CD4-positive, alpha-beta T cell treated with Interleukin-4 for 4 hours (primary cell): ENCODE measurements at places on chromosomes 7 and 10.
A peak's percentile ranks its signal among the peaks of the same experiment; 100 is the strongest.

DNA sequence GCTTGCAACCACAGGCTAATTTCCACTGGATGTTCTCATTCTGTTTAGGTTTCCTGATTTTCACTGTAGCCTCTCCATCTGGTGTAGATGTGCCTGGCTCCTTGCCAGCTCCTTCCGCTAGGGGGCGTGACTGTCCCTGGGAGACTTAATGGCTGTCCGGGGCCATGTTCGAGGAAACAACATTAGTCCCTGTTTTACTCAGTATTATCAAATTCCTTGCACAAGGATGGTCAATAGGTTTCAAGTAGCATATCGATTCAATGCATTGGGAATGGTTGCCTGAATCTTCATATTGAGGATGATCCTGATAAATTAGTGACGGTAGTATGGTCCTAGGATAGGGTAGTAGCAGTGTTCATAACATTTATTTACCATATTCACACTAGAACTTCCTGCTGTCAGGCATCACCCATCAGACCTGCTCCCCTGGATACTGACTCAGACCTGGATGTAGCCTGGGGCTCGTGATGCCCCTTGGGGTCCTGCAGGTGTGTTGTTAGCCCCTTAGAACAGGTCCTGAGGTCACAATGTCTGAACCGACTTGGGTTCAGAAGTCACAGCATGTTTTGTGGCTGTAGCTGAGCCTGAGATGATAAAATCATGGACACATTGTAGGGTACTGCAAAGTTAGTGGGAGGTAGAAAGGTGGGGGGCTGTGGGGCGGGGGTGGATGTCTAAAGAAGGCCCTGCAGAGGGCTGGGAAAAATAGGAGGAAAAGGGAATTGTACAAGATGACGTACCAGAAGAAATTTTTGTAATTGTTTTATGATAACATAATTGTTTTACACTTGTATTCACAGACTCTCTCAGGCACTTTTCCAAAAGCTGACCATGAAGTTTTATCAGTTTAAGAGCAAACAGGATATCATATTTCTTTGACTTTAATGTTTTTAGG is 8.9 kb upstream of the EXOC6 start:
- peak; percentile 25 for DNase-seq

GRCh38 chr7:30309302-30309701 is 24.9 kb downstream of the ZNRF2 start:
- no peak for DNase-seq

GRCh38 chr10:37754538-37755323 is 102.7 kb downstream of the ZNF248 start:
- no peak for DNase-seq

DNA sequence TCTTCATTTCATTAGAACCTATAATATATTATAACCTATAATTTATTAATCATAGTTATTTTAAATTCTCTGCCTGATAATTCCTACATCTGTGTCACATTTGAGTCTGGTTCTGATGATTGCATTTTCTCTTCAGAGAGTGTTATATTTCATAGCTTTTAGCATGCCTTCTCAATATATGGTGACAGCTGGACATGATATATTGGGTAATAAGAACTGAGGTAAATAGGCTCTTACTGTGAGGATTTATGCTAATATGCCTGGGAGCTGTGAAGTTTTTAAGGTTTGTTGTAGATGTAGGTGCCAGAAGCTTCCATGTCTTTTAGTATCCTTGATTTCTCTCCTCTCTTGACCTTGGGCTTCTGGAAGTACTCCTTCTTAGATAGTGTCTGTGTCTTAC is 325.9 kb upstream of the SEMA3D start:
- no peak for DNase-seq

DNA sequence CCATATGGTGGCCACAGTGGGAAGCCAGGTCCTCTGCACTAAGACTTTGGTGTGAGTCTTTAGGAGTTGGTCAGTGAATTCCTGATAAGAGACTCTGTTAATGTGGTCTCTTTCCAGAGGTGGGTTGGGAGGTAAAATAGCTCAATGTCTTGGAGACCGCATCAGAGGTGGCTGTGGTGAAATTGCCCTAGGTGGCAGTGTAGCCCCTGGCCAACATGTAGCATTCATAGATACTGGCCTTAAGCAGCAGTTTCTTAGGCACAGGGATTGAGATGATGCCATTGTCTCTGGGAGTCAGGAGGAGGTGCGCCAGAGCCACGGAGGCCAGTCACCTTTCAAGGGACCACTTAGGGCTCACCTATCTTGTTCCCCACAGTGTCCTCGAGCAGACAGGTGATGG is 202.8 kb downstream of the CREB5 start:
- DNase-seq: no peak

DNA sequence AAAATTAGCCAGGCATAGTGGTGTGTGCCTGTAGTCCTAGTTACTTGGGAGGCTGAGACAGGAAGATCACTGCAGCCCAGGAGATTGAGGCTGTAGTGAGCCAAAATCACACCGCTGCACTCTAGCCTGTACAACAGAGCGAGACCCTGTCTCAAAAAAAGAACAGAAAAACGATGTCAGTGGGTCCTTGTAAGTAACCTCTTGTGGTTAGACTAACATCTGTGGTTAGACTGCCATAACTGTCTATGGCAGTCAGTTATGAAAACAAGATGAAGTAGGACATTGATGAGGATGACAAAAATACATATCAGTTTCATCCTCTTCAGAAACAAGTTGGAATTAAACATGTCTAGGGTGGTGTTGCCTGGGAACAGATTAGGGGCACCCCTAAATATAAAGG is 53.3 kb downstream of the AKAP9 start:
- no peak for DNase-seq

DNA sequence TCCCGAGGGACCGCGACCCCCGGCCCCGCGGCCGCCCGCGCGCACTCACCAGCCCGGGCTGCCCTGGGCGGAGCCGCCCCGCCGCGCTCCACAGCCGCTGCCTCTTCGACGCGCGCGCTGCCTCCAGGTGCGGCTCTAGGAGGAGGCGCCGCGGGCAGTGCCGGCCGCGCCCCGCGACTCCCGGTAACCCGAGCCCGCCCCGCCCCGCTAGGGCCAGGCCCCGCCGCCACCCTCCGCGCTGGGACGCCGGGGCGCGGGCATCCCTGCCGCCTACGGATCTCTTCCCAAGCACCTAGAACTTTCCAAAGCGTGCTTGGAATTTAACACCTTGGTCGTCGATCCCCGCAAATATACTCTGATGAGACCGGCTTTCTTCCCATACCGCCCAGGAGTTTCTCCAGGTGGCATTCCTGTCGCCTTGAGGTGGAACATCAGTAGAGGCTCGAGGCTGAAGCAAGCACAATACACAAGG is at the start of gene SLC26A5:
SLC26A5 (minus strand) TSS at position 159 of the 472 bp plus-strand sequence. CDS start 24,693 bp downstream, outside the sequence.
- no peak for DNase-seq

DNA sequence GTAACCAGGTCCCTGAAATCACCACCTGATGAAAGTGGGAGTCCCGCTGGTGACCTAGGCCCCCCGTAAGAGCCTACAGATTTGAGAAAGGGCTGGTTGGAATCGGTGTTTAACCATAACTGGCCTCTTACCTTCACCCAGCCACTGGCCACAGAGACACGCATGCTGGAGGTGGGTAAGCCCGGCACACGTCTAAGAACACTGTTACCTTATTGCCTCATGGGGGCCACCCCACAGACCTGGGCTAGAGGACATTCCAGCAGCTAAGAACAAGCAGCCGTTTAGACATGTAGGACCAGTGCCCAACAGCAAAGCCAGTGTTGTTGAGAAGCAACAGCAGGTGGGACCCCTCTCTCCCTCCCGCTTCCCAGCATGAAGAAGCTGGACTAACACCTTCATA is 2.5 kb upstream of the GDF2 start:
- DNase-seq: no peak

GRCh38 chr7:101235522-101235921 is 2.1 kb downstream of the CLDN15 start:
- no peak for DNase-seq

DNA sequence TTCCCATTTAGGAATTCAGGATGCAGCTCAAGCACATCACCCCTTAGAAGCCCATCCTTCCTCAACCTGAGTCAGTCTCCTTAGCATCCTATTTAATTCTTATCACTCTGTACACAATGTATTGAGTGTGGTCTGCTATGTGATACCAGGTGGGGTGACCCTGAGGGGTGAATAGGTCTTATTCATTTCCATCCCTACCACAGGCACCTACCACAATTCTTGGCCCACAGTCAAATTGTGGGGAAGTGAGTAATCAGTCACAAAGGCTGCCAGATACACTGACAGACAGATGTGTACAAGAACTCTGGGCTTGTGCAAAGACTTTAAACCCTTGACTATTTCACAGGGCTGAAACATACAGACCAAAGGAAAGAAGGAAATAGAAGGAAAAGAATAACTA is 560.5 kb downstream of the PARD3 start:
- no peak for DNase-seq
